ENCODE measurements at places on chromosomes 3 and 15.

- no peak for DNase-seq
Observed at GRCh38 chr3:66270288-66270687, 49.5 kb downstream of the SLC25A26 start.

DNA sequence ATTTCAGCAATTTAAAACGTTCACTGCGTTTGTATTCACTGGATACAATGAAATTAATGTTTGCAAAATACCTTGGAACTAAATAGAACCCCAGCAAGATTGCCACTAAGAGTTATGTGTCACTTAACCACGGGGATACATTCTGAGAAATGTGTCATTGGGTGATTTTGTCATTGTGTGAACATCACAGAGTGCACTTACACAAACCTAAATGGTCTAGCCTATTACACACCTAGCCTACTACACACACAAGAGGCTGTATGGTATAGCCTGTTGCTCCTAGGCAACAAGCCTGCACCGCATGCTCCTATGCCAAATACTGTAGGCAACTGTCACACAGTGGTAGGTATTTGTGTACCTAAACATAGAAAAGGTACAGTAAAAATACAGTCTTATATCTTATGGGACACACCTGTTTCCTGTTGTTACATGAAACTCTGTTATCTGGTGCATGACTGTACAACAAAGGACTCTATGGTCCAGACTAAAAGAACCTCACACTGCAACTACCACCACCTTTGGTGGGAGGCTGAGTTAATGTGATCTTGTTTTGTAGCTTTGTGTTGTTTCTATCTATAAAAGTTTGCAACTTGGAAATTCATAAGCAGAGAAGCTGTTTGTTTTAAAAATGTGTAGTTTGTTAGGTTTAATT, 92.2 kb upstream of the NTRK3 start:
- DNase-seq = no peak

DNA sequence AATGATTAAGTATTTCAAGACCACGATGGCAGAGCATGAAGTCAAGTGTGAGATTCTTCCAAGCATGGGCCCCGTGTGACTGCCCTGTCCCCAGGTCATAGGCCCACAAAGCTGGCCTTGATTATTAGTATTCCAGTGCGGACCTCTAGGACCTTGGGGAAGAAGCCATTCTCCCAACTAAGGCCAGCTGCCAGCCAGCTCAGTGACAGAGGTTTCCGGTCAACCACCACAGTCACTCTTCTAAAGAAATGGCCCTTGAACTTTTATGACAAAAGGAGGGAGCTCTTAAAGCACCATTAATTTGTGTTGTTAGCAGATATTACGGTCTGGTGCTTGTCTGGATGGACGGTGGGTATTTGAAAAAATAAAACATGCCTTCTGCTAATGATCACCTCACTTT, 28.0 kb downstream of the FAM3D start:
- no peak for DNase-seq

DNA sequence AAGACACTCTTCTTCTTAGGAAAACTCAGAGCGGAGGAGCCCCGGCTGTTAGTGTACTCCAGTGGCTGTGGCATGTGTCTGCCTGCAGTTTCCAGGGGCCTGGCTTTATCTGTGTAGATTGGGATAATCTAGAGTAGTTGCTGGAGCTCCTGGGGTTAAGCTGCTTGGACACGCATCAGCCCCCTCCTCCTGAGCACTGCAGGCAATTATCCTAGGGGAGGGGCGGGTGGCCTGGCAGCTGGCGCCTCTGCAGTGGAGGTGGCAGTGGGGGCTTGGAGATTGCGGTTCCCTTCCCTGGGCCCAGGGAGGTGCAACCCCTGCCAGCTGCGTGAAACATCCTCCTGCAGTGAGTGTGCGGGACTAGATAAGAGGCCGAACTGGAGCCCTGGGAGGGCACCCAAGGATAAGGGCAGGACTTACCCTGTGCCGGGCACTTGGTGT, 68.2 kb downstream of the EFCAB12 start:
- DNase-seq = no peak

DNA sequence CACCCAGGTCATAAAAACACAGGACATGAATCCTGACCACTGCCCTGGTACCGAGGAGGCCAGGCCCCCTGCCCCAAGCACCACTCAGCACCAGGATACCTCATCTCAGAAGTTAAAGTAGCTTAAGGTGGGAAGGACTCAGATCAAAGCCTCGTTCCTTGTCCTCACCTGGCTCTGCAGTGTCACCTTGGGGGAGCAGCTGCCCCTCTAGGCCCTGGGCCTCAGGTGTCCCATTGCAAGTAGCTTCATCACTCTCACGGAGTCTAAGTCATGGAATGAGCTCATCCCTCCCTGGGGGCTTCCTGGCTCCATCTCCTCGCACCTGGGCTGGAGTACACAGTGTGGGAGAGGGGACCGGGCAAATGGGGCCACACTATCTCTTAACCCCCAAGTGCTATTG, 148.0 kb downstream of the TPRA1 start:
- peak; percentile 55 for DNase-seq

DNA sequence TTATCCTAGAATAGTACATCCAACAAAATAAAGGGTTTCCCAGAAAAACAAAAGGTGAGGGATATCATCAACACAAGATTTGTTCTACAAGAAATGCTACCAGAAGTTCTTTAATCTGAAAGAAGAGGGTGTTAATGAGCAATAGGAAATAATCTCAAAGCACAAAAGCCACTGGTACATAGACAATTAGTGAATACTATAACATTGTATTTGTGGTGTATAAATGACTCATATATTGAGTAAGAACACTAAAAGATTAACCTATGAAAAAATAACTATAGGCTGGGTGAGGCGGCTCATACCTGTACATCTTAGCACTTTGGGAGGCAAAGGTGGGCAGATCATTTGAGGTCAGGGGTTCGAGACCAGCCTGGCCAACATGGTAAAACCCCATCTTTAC, 210.2 kb upstream of the SLITRK3 start:
- no peak for DNase-seq

GRCh38 chr3:13081603-13082360, 8.6 kb upstream of the IQSEC1 start:
- no peak for DNase-seq

- no peak for DNase-seq
Observed at GRCh38 chr15:87369269-87369668, 887.3 kb downstream of the NTRK3 start.

GRCh38 chr3:127743351-127744252, 70.8 kb downstream of the ABTB1 start:
- DNase-seq = peak; percentile 17
